Activated CD4-positive, alpha-beta T cell treated with anti-CD3 and anti-CD28 coated beads for 24 hours (primary cell): ENCODE measurements at places on chromosomes 4 and X.

DNA sequence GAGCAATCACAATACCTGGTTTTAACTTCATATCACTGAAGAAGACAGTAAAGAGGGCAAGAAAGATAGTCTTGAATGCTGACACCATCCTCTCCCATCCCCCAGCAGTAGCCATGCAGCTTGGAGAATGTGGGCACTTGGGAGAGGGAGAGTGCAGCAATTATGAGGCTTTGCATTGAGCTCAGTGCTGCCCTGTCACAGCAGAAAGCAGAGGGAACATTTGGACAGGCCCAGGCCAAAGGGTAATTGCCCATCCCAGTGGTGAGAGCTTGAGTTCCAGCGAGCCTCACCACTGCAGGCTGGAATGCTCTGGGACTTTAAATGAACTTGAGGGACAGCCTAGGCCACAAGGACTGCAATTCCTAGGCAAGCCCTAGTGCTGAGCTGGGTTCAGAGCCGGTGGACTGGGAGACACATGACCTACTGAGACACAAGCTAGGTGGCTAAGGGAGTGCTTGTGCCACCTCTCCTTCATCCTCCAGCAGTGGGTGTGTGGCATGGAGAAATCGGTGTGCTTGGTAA, 36.3 kb downstream of the CORIN start:
- DNase-seq, result no peak

- DNase-seq, result no peak
Measured at GRCh38 chrX:2967998-2968909, 38.1 kb upstream of the ARSH start.

GRCh38 chr4:186082221-186082620, 13.3 kb downstream of the TLR3 start:
- DNase-seq, result no peak

- no peak for DNase-seq
Measured at GRCh38 chr4:16687845-16688244, 210.6 kb downstream of the LDB2 start.

GRCh38 chr4:113303315-113303714, 253.9 kb downstream of the ANK2 start:
- DNase-seq, result no peak
